Mesangial cell (primary cell): ENCODE measurements at places on chromosomes 7 and 10. TPM values are rescaled to one million over a fixed set of nuclear protein-coding genes. Genes with fewer than 3 reads are reported as not detected.

The PAPSS2 gene
- 13.7 and 33.9 TPM in 2 replicates for total RNA-seq

The HTR5A gene
- not detected in 2 replicates for total RNA-seq

The VPS37D gene
- total RNA-seq, result 1.8 and 8.5 TPM in 2 replicates

The SLC13A1 gene
- total RNA-seq, result not detected in 2 replicates

The PNLIP gene
- not detected in 2 replicates for total RNA-seq

The ANKRD61 gene
- total RNA-seq, result 0.16 TPM in 1 of 2 replicates, not detected in the other

The JAZF1 gene
- total RNA-seq, result 3.9 and 4.4 TPM in 2 replicates

The ICA1 gene
- 3.3 and 9.9 TPM in 2 replicates for total RNA-seq

The DKK1 gene
- total RNA-seq, result 7.2 and 13.7 TPM in 2 replicates

The CLIP2 gene
- total RNA-seq, result 21.2 and 43.4 TPM in 2 replicates

The CFAP69 gene
- 0.65 and 1.6 TPM in 2 replicates for total RNA-seq

The THSD7A gene
- 0.16 and 1.4 TPM in 2 replicates for total RNA-seq

The RET gene
- total RNA-seq, result 0.51 and 0.65 TPM in 2 replicates

The PNLIPRP1 gene
- total RNA-seq, result not detected in 2 replicates

The DNAH11 gene
- not detected in 2 replicates for total RNA-seq

The C7orf57 gene
- 0.13 and 0.16 TPM in 2 replicates for total RNA-seq

The ITIH5 gene
- 0.98 and 3.8 TPM in 2 replicates for total RNA-seq

The ANKRD22 gene
- not detected in 2 replicates for total RNA-seq

The RPEL1 gene
- not detected in 2 replicates for total RNA-seq

The HOXA4 gene
- 6.7 and 9.6 TPM in 2 replicates for total RNA-seq

The AGR2 gene
- 0.13 and 1.6 TPM in 2 replicates for total RNA-seq

The LMOD2 gene
- total RNA-seq, result not detected in 2 replicates

The STAMBPL1 gene
- total RNA-seq, result 12.4 and 18.9 TPM in 2 replicates

The SLC13A4 gene
- total RNA-seq, result not detected in 2 replicates
